ENCODE measurements at places on chromosomes 11 and 22. TPM values are rescaled to one million over a fixed set of nuclear protein-coding genes. Genes with fewer than 3 reads are reported as not detected.

GRCh38 chr11:122852074-122852795 lies 13.9 kb downstream of the CRTAM start:
- no peak for DNase-seq

GRCh38 chr11:72018171-72018570 lies 19.5 kb downstream of the IL18BP start:
- no peak for DNase-seq

GRCh38 chr11:27241311-27242122 lies 121.5 kb downstream of the CCDC34 start:
- DNase-seq, result no peak

DNA sequence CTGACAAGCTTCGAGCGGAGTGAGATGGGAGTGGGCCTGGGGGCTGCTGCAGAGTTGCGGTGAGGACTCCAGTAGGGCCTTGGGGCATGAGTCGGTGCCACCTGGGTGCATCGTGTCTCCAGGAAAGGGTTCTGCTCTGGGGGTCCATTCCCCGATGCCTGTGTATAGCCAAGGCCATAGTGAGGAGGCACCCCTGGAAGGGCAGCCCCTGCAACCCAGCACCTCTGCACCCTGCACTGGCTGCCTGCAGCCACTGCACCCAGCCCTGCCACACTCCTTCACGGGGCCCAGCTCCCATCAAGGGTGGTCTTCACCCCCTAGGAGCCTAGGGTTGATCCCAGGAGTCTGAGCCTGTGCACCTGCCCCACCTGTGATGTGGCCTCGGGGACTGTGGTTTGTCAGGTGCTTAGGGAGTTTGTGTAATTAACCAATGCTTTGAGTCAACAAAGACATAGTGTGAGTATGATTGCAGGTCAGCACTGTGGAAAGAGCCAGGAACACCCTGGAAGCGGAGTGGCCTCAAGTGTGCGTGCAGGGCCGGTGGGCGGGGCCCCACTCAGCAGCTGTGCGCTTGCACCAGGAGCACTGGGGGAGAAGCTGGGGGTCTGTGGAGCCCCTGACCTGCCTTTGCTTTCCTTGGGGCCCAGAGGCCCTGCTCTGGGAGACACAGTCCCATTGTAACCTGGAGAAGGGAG lies 1299.3 kb downstream of the BRD1 start:
- no peak for DNase-seq

Gene FOLR3
- not detected for total RNA-seq

Gene PISD
- 42.5 TPM for total RNA-seq

Gene APOA4
- total RNA-seq, result 3.9 TPM

GRCh38 chr11:64096835-64097234 lies 61.1 kb downstream of the FLRT1 start:
- DNase-seq, result no peak

DNA sequence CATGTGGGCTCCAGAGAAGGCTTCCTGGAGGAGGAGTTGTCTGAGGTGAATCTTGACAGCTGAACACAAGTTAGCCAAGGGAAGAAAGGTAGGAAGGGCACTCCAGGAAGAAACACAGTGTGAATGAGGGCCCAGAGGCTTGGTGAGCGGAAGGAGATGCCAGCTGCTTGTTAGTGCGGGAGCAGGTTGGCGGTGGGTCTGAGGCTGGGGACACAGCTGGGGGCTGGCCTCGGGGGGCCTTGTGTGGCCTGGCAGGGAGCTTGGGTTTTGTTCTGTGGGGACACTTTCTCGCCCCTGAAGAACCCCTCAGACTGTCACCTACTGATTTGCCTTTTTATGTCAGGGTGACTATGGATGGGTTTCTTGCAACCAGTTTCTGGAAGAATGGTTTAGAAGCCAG lies 160.0 kb downstream of the ST3GAL4 start:
- no peak for DNase-seq

DNA sequence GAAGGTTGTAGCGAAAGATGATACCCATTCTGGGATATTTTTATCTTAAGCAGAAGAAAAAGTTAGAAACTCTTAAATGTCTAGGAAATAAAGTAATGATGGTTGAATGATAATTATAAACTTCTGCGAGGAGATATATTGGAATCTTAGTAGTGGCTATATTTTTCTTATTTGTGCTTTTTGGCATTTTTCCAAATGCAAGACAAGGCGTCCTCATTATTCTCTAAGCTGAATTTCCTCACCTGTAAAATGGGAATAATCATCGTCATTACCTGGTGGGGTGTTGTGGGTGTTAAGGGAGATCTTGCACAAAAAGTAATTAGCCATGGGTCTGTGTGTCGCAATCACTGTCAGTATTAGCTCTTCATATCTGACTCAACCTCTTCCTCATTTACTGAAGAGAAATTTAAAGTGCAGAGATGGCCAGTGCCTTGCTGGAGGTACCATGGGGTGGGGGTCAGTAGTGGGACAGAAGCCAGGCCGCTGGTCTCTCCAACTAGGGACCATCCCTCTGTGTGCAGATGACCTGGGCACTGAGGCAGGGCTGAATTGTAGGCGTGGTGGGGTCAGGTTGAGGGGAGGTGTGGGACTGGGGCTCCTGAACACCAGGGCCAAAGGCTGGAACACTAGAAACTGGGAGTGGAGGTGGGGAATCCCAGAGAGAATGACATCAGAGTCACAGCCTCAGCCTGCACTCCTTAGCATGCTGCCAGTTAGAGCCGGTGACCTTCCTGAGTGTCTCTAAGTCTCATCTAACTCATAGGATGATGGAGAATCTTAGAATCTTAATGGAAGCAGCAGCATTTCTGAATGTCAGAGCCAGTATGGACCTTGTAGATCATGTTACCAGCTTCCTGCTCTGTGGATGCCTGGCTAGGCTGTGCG lies 4.1 kb downstream of the PITPNM1 start:
- DNase-seq, result no peak

GRCh38 chr11:116364348-116364747 lies 408.4 kb downstream of the BUD13 start:
- DNase-seq, result no peak

Gene DAGLA
- 0.80 TPM for total RNA-seq

Gene ANO3
- total RNA-seq, result 0.16 TPM

All from suprapubic skin (tissue), 4 donors.